ENCODE measurements at places on chromosomes 7 and 10.

- peak; percentile 87 for DNase-seq
Observed at GRCh38 chr7:16345979-16346958, 75.1 kb downstream of the CRPPA start.

DNA sequence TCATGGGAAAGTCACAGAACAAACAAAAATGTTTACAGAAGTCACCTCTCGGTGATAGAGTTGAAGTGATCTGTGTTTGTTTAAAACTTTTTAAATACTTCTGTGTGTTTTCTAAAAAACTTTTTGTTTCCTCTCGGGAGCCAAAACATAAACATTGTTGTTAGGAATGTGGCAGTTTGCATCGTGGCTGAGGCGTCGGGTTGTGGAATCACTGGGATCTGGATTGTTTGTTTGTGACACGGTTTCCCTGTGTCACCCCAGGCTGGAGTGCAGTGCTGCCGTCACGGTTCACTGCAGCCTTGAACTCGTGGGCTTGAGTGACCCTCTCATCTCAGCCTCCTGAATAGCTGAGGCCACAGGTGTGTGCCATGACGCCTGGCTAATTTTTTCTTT, 29.0 kb upstream of the SUN1 start:
- DNase-seq, result no peak

GRCh38 chr10:43926371-43926770, 277.7 kb upstream of the ZNF32 start:
- DNase-seq, result no peak

DNA sequence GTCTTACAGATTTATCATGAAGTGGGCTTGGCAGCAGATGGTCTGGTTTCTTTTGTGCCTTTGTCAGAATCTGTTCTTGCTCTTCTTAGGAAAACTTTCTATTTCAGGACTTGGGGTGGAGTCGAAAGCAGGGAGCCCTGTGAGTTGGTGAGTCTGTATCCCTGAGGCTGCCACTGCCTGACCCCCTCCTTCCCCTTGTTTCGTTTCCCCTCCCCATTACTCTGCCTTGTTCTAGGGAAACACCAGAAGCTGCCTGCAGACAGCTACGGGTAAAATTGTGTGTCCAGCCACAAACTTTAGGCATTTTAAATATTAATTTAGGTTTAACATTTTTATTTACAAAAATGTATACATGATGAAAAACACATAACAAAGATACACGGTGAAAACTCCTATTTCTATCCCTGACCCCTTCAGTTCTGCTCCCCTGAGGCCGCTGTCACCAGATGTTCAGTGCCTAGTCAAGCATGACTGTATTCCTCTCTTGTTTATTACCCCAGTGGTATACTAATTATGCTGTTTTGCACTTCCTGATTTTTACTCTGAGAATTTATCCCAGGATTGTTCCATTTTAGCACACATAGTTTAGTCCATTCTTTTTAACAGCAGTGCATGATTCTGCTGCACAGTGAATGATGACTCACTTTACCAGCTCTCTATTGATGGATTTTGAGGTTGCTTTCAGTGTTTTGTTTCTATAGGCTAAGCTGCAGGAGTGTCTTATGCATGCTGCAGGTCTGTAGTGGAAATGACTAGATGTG, 9.1 kb downstream of the TSPAN14 start:
- no peak for DNase-seq

DNA sequence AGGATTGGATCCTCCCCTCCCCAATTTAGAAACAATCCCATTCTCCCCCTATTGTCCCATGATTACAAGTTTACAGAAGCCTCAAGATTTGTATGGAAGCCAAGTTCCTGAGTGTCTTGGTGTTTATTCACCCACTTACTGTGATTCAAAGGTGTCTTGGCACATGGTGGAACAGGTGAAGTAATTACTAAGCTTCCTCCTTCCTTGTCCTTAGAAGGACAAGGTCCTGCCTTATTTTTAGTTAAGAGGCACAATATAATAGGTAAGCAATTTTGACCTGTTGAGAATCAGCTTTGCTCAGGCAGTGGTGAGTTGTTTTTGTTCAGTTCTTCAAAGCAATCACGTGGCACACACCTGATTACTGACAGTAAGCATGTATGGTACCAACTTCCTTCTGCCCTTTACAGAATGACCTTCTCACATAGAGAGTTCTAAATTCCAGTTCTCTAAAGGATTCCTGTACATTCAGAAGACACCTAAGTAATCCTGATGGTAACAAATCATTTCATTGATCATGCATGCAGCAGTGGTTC, 60.7 kb upstream of the SLC13A1 start:
- no peak for DNase-seq

DNA sequence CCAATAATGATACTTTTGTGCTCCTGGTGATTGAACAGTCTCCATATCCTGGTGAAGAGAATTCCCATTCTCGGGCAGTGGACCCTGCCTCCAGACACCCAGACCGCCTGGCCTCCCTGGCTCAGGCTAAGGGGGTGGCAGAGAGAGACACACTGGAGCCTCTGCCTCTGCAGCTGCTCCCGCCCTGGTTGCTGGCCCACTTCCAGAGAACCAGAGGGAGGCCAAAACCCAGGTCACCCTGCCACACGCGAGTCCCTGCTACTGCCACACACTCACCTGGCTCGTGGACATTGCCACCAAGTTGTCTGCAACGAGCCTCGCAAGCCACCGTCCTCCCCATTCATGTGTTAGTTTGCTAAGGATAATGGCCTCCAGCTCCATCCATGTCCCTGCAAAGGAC, 221.8 kb downstream of the HPSE2 start:
- DNase-seq, result no peak

DNA sequence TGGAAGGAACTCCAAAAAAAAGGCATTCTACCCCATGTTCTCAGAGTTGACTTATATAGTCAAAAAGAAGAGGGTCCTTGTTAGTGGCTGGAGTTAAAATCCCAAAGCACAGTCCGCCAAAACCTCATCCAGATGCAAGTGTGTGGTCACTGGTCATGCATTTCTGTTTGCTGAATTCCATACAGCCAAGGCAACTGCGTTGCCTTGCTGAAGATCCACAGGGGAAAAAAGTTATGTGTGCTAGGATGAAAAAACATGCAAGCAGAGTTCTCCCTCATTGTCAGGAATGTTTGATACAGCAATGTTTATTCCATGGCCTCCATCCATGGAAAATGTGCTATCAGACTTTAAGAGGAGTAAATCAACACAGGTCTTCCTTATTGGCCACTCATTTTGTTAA, 213.1 kb downstream of the CREB5 start:
- DNase-seq, result no peak

GRCh38 chr7:149833495-149834130, 4.6 kb upstream of the ZNF862 start:
- DNase-seq, result no peak

- no peak for DNase-seq
Observed at GRCh38 chr10:113518415-113518814, 34.4 kb upstream of the HABP2 start.

GRCh38 chr7:117086788-117087187, 133.5 kb downstream of the ST7 start:
- no peak for DNase-seq

DNA sequence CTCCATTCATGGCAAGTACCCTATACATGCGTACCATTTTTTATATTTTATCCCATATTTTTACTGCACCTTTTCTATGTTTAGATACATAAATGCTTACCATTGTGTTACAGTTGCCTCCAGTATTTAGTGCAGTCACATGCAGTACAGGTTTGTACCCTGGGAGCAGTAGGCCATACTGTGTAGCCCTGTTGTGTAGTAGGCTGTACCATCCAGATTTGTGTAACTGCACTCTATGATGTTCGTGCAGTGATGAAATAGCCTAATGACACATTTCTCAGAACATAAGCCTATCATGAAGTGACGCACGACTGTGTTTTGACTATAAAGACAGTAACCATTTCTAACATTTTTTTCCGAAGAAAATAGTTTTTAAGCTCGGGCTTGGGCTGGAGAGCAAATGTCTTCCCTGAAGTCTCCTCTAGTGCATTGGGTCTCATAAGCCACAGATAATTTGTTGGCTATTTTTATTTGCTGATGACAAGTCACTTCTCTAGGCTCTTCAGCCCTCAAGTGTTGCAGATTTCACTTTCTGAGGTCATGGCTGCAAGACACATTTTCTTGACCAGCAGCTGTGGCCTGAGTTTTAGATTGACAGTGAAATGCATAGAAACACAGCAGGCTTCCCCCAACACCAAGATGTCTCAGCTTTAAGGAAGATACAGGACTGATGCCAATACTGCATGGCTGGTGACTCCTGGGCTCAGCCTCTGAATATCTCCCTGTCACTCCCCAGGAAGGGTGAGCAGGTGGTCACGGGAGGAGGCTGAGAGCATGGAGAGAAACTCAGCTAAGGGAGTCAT, 26.9 kb downstream of the EPDR1 start:
- no peak for DNase-seq

- DNase-seq, result no peak
Observed at GRCh38 chr10:75512203-75512933, 80.9 kb downstream of the LRMDA start.

DNA sequence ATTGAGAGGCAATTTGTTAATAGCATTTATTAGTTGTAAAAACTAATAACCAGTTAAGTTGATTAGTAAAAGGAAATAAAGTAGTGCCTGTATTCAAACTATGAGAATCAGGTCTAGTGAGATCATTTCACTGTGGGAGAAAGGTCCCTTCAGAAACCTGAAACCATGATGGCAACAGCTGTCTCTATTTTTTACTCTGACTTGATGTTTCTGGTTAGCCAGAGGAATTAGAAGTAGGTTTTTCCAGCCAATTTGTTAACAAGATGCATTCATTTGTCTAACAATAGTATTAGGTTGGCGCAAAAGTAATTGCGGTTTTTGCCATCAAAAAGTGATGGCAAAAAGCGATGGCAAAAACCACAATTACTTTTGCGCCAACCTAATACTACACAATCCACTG, 272.2 kb upstream of the YAE1 start:
- DNase-seq, result no peak

DNA sequence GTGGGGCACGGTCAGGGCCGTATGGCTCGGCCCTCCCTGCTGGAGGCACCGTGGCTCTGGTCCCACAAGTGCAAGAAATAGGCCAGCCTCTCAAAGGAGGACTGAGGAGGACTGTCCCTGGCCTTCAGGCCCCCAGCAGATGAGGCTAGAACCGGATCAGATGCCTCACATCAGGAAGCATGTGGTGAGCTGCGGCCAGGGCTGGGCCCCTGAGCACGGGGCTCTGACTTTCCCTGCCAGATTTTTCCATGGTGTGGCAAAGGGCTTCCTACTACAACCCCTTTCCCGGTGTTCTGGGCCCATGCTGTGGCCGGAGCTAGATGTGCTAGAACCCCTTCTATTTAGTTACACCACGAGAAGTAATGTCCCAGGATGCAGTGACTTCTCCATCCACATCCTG, 100.4 kb downstream of the TCERG1L start:
- DNase-seq, result no peak

GRCh38 chr10:129024046-129024445, 443.0 kb upstream of the MGMT start:
- DNase-seq, result no peak

- DNase-seq, result no peak
Observed at GRCh38 chr7:835485-836401, 3.5 kb downstream of the SUN1 start.

- no peak for DNase-seq
Observed at GRCh38 chr7:151120896-151121295, 34.6 kb downstream of the AGAP3 start.

DNA sequence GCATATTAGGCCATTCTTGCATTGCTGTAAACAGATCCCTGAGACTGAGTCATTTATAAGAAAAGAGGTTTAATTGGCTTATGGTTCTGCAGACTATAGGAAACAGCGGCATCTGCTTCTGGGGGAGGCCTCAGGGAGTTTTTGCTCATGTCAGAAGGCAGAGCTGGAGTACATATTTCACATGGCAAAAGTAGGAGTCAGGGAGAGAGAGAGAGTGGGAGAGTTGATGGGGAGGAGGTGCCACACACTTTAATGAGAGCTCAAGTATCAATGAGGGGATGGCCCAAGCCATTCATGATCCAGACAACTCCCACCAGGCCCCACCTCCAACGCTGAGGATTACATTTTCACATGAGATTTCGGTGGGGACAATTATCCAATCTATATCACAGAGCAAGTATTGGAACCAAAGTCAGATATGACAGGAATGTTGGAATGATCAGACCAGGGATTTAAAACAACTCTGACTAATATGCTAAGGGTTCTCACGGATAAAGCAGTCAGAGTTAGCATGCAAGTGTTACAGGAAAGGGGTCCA, 795.3 kb upstream of the CELF2 start:
- DNase-seq, result no peak

- no peak for DNase-seq
Observed at GRCh38 chr10:130370721-130371120, 234.5 kb downstream of the GLRX3 start.

- no peak for DNase-seq
Observed at GRCh38 chr7:105098863-105099515, 85.0 kb downstream of the KMT2E start.

- no peak for DNase-seq
Observed at GRCh38 chr7:46191296-46191695, 270.2 kb upstream of the IGFBP3 start.

GRCh38 chr10:37289833-37290464, 164.6 kb downstream of the ANKRD30A start:
- DNase-seq, result no peak

GRCh38 chr10:17649836-17650235, 5.9 kb downstream of the STAM start:
- DNase-seq, result no peak

DNA sequence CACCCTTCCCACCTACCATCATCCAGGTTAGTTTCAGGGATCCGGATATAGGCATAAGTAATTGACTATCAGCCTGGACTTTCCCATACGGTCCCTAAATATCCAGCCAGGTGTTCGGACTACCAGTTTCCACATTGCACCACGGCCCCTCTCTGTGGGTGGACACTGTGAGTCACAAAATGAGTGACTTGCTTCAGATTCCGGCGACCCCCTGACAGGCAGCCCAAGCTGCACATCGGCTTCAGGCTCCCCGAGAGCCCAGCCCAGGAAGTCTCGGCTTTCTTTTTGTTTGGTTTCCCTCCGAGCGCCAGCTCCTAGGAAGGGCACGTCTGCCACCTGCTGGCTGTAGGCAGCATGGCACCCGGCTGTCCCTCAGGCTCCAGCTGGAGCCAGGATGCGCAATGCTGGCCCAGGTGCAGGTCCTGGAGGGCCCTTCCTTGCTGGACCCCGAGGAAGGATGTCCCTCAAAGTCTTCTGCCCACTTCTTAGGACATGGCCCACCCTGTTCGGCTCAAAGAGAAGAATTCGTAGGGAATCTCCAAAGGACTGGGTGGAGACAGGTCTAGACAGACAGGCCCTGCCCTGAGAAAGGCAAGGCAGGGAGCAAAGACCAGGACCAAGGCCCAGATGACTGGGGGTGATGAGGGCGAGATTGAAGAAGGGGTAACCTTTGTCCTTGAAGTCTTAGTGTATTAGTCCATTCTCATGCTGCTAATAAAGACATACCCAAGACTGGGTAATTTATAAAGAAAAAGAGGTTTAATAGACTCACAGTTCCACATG, 10.6 kb downstream of the HABP2 start:
- no peak for DNase-seq

DNA sequence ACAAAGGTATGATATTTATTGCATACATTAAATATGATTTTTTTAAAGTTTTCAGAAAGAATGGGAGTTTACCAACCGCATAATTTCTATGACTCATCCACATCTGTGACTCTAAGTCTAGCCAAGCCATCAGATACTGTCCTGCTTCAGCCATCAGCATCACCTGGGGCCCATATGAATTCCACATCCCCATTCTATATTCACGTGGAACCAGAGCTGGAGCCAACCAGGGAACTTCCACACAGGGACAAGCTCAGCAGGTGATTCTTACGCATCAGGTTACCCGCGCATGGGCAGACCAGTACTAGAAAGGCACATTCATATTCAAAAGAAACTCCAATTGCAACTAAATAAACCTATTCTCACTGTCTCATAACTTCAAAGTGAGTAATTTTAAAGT, 817.7 kb upstream of the IGFBP3 start:
- DNase-seq, result no peak

Data from kidney epithelial cell (primary cell).